Activated naive CD4-positive, alpha-beta T cell treated with anti-CD3 and anti-CD28 coated beads, Interleukin-2, amount 50 U/mL, for 72 hours (primary cell): ENCODE measurements at places on chromosomes 6 and 20. TPM values are rescaled to one million over a fixed set of nuclear protein-coding genes. Genes with fewer than 3 reads are reported as not detected.

Gene TTK
- 32.6 TPM for total RNA-seq

DNA sequence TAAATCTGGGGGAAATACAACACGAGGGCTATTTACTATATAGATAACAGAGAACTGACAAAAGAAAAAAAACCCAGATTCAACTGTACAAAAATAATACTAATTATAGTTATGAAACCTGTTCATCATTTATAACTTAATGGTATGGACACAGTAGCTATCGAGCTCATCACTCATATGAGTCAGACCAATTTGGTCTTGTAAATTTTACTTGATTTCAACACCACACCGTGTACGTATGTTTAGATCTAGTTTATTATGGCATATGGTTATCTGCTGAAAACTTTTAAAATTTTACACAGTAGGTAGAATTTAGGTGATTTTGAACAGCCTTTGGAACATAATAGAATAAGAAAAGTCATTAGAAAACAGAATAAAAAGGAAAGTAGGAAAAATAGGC is 5.5 kb downstream of the MYLK4 start:
- no peak for DNase-seq

GRCh38 chr6:163468738-163469137 is 54.2 kb downstream of the QKI start:
- no peak for DNase-seq

- DNase-seq = no peak
Observed at GRCh38 chr6:135921188-135921587, 69.7 kb downstream of the PDE7B start.

- DNase-seq = no peak
Observed at GRCh38 chr20:50673466-50674137, 17.7 kb downstream of the RIPOR3 start.

GRCh38 chr6:145244349-145245100 is 490.8 kb downstream of the EPM2A start:
- no peak for DNase-seq

GRCh38 chr6:52696418-52696817 is 25.5 kb downstream of the TMEM14A start:
- no peak for DNase-seq

- no peak for DNase-seq
Observed at GRCh38 chr6:167569041-167569805, 244.3 kb downstream of the TTLL2 start.

DNA sequence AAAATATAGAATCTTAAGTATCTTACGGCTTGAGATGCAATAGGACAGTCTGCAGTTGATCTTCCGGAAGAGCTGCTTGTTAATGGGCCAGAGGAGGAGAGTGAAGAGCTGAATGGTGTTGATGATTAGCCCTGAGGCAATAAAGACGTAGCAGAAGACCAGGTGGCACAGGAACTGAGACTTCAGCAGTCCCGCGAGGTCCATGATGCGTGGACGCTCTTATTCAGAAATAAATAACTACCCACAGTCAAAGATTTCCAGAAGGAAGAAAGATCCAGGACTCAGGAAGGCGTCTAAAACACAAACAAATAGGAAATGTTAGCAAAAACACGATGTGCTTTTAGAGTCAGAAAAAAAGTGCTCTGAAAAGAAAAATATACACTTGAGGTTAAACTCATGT is 41.9 kb downstream of the AGPAT4 start:
- no peak for DNase-seq

GRCh38 chr6:3506200-3506599 is 49.4 kb upstream of the SLC22A23 start:
- DNase-seq = no peak

GRCh38 chr20:62129731-62130531 is 7.7 kb downstream of the LSM14B start:
- no peak for DNase-seq
